ENCODE measurements at places on chromosomes 6 and 20.

GRCh38 chr6:19472850-19473249 lies 364.3 kb upstream of the ID4 start:
- DNase-seq: no peak

GRCh38 chr20:53539516-53539915 lies 54.1 kb downstream of the ZNF217 start:
- DNase-seq: no peak

- DNase-seq: no peak
These were observed 251.6 kb upstream of the SOX4 start for GRCh38 chr6:21341910-21342309.

DNA sequence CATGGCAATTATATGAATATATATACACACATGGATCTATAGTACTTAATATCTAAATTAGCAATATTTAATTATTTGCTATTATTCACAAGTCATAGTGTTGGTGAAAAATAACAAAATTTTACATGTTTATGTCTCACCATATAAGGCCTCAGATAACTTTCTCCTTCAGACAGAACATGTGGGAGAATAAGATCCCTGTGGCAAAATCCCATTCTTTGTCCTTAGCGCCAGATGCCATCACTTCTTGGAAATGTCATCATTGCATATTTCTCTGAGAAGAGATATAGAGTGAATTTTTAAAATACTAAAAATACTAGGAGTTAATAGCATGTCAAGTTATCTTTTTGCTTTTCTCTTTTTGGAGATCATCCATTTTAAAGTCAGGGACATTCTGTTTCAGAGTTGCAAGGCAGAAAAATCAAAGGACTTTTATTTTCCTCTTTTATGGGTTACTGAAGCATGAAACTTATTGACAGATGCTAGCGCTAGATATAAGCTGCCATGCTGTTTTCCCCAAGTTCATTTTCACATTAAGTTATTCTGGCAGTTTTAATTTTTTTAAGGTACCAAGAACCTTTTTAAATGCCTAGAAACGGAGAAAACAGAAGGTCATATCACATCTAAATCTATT lies 30.4 kb upstream of the STXBP5 start:
- DNase-seq: no peak

DNA sequence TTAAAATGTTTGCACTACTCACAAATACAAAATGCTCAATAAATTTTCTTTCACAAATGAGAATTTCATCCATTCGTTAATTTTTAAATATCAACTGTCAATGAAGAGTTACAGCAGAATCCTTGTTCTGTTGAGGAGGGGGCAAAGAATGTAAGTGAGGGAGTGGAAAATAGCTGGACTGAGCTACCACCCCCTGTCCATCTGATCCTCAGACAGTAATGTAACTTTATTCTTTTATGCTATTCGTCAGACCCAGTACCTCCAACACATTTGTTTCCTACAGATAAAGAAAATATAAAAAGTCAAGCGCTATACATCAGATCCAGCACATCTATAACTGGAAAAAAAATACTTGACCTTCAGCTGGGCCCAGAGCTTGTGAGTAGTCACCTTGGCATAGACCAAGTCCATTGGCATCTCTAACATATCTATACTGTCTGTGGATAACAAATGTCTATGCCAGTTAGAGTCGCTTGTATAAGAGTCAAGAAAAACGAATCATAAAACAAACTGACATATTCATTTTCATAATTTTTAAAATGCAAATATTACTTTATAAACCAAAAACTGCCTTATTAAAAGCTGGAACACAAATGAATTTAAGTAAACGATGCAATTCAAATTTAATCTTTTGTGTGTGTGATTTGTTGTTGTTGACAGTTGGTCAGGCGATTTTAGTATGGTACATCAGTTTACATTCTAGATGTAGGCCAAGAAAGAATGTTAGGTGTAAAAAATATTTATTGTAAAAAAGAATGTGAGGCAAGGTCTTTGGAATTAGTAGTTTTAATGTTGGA lies 57.2 kb upstream of the HFE start:
- DNase-seq: no peak

GRCh38 chr20:38114353-38114791 lies 50.7 kb downstream of the TGM2 start:
- no peak for DNase-seq

DNA sequence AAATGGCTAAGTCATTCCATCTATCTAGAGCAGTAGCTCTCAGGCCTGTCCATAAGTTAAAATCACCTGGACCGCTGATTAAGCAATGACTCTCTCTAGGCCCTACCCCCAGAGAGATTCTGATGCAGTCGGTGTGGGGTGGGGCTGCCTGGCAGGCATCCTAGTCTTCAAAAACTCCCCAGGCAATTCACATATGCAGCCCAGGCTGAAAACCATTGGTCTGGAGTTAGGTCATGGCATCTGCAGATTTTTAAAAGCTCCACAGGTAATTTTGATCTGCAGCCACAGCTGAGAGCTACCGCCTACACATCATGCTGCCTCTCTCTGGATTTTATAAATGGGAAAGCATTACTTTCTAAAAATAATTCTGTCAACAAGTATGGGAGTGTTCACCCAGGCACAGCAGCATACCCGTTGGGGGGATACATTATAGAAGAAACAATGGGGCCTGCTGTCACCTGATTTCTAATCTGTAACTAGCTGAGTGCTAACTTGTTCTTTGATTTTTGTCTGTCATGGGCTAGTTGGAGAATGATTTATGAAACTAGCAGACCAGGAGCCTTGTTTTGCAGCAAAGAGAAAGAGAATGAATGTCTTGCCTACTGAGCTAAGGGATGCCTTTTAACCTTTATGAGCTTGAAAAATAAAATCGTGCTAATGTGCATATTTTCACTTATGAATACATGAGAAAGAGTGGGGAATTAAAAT lies 44.1 kb upstream of the ATXN1 start:
- no peak for DNase-seq

- DNase-seq: no peak
These were observed 15.9 kb upstream of the PCMTD2 start for GRCh38 chr20:64239449-64240242.

DNA sequence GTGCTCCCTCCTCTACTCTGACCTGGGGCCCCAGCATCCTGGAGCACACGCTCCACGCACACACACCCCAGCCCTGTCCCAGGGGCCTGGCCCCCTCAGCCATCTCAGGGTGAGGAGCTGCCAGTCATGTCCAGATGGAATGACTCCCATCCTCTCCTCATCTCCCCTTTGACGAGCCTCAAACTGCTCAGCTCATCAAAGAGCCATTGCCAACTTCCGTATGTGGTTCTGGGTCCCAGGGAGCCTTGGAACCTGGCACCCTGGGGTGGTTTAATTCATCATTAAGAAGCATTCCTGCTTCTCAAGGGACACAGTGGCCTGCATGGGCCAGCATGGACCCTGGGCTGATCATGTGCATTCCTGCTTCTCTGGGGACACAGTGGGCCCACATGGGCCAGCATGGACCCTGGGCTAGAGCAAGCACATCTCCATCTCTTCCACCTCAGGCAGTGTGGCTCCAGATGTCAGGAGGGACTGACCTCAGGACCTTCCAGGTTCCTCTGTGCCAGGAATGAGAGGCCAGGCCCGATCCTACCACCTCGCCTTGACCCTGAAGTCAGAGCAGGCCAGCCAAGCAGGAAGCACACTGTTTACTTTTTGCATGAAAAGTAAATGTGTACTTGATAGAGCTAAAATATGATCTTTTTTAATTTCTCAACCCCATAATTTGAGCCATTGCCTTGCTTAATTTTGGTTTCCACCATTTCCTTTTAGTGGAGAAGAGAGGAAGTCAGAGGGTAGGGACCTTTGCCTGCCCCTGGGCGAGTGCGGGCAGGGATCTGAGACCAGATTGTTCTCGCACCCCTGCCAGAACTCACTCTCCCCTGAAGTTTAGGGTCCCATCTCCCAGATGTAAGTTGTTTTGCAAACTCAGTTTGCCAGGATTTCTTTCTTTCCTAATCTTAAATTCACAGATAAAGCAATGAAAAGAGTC lies 26.1 kb downstream of the SPATA2 start:
- no peak for DNase-seq

GRCh38 chr20:56989516-56989915 lies 276.9 kb downstream of the BMP7 start:
- no peak for DNase-seq

- no peak for DNase-seq
These were observed 20.6 kb downstream of the CNBD2 start for GRCh38 chr20:35988910-35989463.

- no peak for DNase-seq
These were observed 222.9 kb downstream of the LAMA2 start for GRCh38 chr6:129105793-129106192.

DNA sequence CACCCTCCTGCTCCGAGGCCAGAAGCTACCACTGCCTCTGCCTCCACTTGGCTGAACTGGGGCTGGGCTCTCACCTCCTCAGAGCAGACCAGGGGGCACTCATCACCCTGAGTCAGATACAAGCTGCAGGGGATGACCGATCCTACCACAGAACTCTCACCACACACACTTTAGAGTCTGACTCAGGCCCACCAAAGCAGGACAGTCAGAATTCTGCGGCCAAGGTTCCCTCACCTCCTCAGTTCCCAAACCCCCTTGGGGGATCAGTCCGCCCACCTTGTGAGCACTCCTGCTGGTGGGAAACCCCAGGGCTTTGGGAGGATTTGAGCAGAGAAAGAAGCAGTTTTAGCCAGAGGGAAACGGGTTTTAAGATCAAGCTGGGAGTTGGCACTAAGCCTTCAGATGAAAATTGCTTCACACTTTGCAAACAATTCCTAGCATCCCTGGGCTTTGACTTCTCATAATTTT lies 587.8 kb upstream of the JAG1 start:
- no peak for DNase-seq

GRCh38 chr6:111027219-111027618 lies 45.4 kb downstream of the RPF2 start:
- no peak for DNase-seq

DNA sequence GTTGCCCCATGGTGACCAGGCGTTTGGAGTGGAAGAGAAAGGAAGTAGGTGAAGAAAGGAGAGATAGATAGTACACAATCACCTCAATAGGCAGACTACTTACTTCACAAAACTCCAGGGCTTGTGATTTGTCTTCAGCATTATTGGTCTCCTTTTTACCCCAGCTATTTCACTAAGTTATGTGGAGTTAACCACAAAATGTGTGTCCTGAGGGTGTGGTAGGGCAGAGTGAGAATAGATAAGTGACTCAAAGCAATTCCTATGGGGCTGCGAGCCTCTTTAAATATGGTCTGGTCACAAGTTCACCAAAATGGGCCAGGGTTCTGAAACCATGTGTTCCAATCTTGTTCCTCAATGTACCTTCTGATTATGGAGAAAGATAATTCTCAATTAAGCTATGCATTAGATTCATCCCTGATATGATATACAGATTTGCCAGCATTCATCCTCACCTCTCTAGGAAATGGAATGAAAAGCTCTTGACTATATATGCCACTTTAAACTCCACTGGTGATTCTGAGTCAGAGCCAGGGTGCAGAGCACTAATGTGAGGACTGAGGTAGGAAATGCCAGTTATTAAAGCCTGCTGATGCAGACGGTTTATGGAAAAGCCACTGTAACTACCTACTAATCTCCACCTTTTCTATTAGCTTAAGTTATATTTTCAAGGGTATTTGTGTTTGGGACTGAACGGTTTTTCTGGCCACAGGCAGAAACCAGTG lies 310.6 kb upstream of the MANEA start:
- DNase-seq: no peak

- DNase-seq: no peak
These were observed 169.2 kb upstream of the MANEA start for GRCh38 chr6:95408111-95408510.

GRCh38 chr6:126618639-126619343 lies 278.9 kb downstream of the CENPW start:
- DNase-seq: no peak

- peak; percentile 59 for DNase-seq
These were observed 984 bp downstream of the TFAP2C start for GRCh38 chr20:56630086-56630493.

- DNase-seq: no peak
These were observed 268.8 kb downstream of the BTBD9 start for GRCh38 chr6:38370653-38371601.

- no peak for DNase-seq
These were observed 20.1 kb downstream of the NT5E start for GRCh38 chr6:85470023-85470410.

DNA sequence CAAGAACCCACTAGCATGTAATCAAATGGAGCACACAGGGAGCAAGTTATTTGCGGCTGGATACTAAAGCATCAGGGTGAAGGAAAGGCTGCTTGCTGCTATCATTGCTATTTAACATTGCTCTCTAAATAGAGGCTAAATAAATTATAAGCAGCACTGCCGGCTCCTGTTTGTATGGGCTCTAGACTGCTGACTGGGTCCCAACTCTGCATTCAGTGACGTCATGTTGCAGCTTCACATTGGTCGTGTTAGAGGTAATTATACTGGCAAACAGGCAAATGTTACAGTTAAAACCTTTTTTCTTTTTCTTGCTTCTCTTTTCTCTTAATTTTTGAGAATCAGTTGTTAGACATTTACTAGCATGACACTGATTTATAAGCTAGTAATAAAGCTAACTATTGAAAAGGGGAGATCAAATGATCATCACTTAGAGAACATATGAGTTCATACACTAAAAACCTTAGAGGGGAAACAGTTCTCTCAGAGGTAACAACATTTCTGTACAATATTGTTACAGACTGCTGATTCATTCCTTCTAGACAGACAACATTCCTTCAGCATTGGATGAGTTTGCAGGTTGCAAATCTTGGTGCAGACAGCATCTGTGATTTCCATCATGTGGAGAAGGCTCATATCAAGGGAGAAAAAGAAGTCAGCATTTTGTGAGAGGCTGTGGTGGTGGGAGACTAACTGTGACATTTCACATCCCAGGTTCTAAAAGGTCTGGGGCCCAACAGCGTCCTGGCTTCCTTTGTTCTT lies 15.9 kb downstream of the RFPL4B start:
- no peak for DNase-seq

GRCh38 chr6:134267917-134268361 lies 50.0 kb downstream of the SGK1 start:
- DNase-seq: no peak

GRCh38 chr20:51712501-51713212 lies 55.5 kb downstream of the ATP9A start:
- DNase-seq: no peak

DNA sequence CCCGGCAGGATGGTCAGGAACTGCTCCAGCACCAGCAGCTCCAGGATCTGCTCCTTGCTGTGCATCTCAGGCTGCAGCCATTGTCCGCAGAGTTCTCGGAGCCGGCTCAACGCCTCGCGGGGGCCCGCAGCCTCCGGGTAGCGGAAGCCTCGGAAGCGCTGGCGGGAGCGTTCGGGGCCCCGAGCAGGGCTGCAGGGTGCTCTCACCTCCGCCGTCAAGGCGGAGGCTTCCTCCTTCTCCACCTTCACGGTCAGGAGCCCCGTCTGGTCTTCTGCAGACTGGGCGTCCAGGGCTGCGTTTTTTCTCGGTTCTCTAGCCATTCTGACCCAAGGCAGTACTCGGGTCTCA lies 434 bp downstream of the ZKSCAN4 start:
- DNase-seq: peak; percentile 10

DNA sequence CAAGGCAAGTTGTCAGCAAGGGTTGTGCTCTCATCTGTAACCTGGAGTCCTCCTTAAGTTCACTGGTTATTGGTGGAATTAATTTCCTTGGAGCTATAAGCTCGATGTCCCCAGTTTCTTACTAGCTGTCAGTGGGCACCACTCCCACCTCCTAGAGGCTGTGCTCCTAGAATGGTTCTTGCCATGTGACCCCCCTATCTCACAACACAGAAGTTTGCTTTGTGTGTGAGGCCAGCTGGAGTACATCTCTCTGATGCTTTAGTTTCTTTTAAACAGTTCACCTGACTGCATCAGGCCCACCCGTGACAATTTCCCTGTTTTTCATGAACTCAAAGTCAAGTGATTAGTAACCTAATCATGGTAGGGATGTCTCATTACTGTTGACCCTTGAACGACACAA lies 179.1 kb upstream of the SCGN start:
- no peak for DNase-seq

- DNase-seq: no peak
These were observed 88.6 kb upstream of the SLC35F1 start for GRCh38 chr6:117818449-117818848.

All from progenitor cell of endocrine pancreas (in vitro differentiated cells).